ENCODE measurements at places on chromosomes 1 and 21.

GRCh38 chr1:212553676-212554075, 54.9 kb upstream of the ATF3 start:
- no peak for DNase-seq

GRCh38 chr1:9331016-9331415, 38.3 kb downstream of the SPSB1 start:
- DNase-seq = no peak

- no peak for DNase-seq
These were observed 65.3 kb upstream of the COL6A1 start for GRCh38 chr21:45916011-45916840.

GRCh38 chr1:206538086-206538770, 30.9 kb downstream of the RASSF5 start:
- DNase-seq = no peak

- peak; percentile 24 for DNase-seq
These were observed 118.7 kb downstream of the EDEM3 start for GRCh38 chr1:184635980-184636431.

DNA sequence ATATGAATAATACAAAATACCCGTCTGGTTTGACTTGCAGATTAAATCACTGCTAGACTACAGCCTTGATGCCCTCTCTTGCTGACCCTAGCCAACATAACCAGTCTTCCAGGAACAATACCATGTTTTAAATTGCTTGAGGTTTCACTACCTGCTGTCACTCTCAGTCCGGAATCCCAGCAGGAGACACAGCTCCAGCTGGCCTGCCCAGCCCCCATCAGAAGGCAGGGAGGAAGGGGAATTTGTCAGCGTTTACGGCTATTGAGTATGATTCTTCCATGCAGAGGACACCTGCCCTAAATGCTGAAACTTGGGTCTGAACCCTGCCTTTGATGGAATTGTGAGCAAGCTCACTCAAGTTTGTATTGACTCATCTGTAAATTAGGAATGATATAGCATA, 33.0 kb downstream of the ZNF496 start:
- DNase-seq = no peak

Data from anterior cingulate cortex (tissue), 58 donors.